ENCODE measurements at places on chromosomes 6 and 20.
A peak's percentile ranks its signal among the peaks of the same experiment; 100 is the strongest.

- no peak for DNase-seq
Observed at GRCh38 chr20:3595541-3595940, 67.7 kb downstream of the GFRA4 start.

DNA sequence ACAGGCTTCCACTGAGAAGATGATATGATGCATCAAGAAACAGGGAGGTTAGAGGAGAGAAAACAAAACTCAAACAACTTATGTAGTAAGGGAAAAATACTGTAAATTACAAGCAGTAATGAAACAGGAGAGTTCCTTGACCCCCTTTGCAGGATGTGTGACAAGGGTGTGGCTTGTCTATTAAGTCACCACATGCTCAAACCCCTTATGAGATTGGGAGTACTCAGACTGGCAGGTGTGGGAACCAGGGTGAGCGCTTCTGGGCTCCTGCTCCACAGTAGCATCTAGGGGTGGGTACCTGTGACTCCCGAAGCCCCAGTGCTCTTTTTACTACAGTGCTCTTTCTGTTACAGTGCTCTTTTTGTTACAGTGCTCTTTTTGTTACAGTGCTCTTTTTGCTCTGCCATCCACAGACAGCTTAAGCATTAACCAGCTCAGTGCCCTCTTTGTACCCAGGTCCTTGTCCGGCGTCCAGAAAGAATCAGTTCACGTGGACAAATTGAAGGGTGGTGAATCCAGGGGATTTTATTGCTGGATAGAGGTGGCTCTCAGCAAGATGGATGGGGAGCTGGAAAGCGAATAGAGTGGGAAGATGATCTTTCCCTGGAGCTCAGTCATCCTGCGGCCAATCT is 28.7 kb downstream of the OLIG3 start:
- no peak for DNase-seq

DNA sequence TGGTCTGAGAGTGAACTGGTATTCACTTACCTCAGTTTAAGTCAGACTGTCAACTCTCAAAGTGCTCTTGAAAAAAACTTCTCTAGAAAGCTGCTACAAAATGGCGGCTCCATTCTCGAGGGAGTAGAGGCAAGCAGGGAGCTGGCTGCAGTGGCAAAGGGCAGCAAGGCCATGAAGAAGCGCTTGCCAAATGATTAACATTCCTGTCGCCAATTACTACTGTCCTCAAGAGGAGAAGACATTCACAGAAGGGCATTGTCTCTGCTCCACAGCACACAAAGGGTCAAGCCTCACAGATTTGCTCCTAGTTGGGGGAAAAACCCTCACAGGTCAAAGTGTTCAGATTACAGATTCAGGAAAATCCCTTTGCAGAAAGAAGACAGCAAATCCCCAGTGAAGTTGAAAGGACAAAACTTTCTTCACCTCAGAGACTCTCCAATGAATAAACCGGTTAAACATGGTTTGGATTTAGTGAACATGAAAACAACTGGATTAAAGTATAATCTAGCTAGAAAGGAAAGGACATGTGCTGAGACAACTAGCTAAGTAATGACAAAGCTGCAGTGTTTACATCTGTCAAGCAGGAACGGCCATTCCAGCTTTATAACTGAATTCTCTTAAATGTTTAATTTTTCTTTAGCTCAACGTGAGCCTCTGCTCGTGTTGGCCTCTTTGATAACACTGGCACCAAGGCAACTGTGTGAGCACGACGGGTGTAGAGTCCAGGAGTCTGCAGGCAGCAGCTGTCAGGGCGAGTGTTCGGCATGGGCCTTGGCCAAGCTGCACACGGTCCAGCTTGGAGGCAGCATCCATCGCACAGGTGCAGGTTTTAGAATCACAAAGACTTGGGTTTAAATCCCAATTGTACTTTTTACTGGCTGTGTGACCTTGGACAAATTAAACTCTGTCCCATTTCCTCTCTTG is 37.6 kb downstream of the NR2E1 start:
- DNase-seq = no peak

DNA sequence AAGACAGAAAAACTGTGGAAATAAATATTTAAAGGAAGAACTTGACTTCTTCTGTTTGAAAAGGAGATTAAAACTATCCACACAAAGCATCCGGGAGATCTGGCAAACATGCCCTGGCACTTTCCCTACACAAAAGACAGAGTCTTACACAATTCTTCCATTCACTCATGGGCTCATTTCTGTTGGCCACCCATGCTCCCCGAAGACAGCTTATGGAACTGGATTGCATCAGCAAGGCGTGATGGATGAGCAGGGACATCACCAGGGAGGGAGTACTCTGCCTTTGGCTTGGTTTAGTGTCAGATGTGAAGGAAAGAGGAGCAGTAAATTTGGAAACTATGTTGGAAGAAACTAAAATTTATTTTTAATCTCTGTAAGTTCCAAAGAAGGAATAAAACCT is 379.3 kb downstream of the CD109 start:
- no peak for DNase-seq

- DNase-seq = no peak
Observed at GRCh38 chr6:100518588-100518987, 53.9 kb upstream of the SIM1 start.

GRCh38 chr6:7680393-7681075 is 45.4 kb upstream of the BMP6 start:
- no peak for DNase-seq

GRCh38 chr20:9442858-9443257 is 71.5 kb upstream of the LAMP5 start:
- no peak for DNase-seq

DNA sequence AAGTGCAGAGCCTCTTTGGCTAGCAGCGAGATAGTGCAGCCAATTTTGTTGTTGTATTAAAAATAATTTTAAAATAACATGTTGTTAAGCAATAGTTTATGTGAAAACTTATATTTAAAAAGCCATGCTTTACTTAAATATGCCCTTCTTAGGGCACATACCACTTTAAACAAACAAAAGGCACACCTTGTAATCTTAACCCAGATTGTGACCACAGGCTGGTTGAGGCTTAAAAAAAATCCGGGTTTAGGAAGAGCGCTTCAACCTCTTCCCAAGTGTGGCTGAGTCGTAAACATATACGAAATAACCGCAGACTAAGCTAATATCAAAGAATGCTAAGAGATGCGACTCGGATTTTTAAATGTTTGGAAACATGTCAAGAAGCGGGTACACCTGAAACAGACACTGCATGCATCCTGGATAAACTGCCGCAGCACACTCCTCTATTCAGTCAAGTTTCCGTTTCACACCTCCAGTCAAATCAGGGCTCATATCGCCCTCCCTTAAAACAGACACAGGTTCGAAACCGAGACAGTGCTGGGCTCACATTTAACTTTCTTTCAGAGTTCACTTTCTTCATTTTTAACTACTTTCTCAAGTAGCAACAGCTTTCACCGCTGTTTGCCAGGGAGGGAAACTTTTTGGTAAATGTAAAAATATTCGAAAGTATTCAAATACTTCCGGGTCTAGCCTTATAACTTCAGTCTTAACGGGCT is 1.5 kb downstream of the DEK start:
- DNase-seq = peak; percentile 29

DNA sequence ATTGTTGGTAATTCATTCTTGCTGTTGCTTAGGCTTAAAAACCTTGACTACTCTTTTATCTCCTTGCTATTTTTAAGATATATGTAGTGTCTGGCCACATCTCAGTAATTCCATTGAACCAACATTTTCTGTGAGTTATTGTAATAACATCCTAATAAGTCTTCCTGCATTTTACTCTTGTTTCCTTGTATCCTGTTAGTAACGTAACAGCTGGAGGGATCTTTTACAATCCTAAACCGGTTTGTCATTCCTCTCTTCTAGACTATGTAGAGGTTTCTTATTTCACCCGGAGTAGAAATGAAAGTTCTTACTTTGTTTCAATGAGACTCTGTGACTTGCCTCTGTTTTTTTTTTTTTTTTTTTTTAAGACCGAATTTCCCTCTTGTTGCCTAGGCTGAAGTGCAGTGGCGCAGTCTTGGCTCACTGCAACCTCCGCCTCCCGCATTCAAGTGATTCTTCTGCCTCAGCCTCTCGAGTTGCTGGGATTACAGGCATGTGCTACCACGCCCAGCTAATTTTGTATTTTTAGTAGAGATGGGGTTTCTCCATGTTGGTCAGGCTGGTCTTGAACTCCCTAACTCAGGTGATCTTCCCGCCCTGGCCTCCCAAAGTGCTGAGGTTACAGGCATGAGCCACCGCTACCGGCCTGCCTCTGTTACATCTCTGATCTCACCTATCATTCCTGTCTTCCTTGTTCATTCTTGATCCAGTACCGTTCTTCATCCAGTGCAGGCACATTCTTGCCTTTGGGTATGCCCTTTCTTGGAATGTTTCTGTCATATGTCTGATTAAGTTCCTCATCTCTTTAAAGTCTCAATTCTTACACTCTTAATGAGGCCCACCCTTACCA is 44.7 kb downstream of the NCOA3 start:
- DNase-seq = no peak

- no peak for DNase-seq
Observed at GRCh38 chr6:79862711-79863110, 84.6 kb downstream of the ELOVL4 start.

- peak; percentile 87 for DNase-seq
Observed at GRCh38 chr6:109095036-109095834, at the start of gene CEP57L1. Gene CEP57L1, plus strand, starts transcription at chr6:109095507. Its CDS starts 49,715 bp downstream, at chr6:109145222.

DNA sequence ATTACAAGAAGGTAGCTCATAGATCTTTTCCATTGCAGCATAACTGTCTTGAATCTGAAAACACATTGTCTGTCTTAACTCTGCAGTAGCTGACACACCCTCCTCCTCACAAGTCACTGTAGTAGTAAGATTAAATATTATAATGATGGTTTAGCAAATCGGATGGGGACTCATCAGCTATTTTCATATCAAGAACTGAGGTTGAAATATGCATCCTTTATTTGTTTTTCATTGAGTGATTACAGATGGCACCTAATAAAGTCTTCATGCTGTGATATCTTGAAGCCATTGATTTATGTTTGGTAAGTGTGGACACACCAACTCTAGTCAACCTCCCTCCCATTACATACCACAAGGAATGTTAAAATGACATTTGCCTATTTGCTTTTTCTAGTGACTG is 267.4 kb upstream of the TAB2 start:
- no peak for DNase-seq

- no peak for DNase-seq
Observed at GRCh38 chr6:147194652-147195411, 9.4 kb upstream of the STXBP5 start.

- no peak for DNase-seq
Observed at GRCh38 chr6:17172836-17173470, 71.1 kb downstream of the STMND1 start.

- DNase-seq = no peak
Observed at GRCh38 chr20:56788041-56788670, 159.1 kb downstream of the TFAP2C start.

DNA sequence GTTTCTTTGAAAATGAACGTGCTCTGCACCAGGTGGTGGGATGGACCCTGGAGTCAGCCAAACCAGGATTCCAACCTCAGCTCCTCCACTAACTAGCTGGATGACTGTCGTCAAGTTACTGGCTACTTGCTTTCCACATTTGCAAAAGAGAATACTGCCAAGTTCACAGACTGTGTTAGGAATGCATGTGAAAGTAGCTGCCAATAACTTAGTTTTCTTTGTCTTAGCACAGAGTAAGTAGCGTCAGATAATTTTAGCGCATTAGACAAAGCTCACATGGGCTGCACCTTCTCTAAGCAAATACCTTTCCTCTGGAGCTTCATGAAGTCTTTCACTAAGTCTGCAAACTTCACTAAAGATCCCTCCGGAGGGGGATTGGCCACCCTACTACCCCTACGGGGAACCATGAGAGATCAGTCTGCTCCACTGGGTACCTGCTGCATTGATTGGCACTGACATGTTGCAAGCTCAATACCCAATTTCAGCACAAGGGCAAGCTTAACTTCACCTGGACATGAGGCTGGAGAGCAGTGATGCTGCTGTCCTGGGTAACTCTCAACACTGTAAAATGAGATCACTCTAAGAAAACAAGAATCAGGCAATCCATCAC is 113.9 kb downstream of the MBOAT1 start:
- DNase-seq = no peak

DNA sequence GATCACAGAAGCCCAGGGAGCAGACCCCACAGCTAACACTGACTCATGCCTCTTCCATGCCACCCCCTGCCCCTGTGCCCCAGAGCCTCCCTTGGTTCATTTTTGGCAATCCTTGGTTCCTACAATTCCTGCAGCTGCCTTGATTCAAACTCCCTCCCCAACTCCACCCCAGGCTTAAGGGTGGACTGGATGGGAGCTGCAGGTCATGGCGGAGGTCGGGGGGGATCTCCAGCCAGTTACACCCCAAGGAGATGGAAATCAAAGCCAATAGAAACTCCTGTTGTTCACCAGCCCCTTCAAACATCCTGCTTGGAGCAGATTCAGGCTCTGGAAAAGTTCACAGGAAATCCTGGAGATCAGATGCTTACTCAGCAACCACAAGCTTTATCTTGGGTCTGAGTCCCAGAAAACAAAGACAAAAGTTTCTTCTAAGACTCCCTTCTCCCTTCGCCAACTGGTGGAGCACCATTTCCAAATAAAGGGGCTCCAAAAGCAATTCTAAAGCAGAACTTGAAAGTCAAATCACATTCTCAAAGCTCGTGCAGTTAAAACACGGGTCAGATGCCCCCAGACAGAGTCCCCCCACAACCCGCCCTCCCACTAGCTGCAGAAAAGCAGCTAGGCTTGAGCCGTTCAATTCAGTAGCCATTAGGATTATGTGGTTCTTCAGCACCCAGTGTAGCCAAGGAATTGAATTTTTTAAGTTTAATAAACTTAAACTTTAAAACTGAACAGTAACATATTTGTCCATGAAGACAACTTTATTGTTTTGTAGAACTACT is 149.5 kb downstream of the ANKRD60 start:
- no peak for DNase-seq

DNA sequence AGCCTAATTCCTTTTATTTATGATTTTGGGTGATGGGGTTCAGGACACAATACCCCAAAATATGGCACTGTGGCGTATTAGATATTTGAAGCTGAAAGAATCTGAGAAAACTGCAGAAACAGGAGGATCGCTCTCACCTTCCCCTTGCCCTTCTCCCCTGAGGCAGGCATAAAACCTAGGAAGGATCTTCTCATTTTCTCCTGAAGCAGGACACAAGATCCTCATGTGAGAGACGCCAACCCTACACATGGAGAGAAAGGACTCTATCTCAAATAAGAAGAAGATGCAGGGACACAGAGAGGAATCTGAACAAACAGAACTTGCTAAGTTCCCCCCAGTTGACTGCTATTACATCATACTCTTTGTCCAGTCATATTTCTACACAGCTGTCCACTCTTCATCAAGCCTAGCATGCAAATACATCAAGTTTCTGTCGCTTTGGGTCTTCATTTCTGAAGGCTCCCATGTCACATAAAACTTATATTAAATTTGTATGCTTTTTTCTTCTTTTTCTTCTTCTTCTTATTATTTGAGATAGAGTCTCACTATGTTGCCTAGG is 109.0 kb downstream of the DTNBP1 start:
- no peak for DNase-seq

- no peak for DNase-seq
Observed at GRCh38 chr6:4840169-4840568, 64.0 kb downstream of the CDYL start.

GRCh38 chr6:41707565-41708200 is 27.7 kb downstream of the TFEB start:
- no peak for DNase-seq

GRCh38 chr6:53986165-53986720 is 125.0 kb upstream of the MLIP start:
- no peak for DNase-seq

Data from activated naive CD8-positive, alpha-beta T cell treated with anti-CD3 and anti-CD28 coated beads, Interleukin-2, amount 50 U/mL, for 16 hours (primary cell).